ENCODE measurements at places on chromosomes 1 and 21.

GRCh38 chr1:202861420-202862132, 27.4 kb downstream of the RABIF start:
- DNase-seq = no peak

- DNase-seq = no peak
These were observed 148.7 kb upstream of the DNAH14 start for GRCh38 chr1:224780736-224781135.

DNA sequence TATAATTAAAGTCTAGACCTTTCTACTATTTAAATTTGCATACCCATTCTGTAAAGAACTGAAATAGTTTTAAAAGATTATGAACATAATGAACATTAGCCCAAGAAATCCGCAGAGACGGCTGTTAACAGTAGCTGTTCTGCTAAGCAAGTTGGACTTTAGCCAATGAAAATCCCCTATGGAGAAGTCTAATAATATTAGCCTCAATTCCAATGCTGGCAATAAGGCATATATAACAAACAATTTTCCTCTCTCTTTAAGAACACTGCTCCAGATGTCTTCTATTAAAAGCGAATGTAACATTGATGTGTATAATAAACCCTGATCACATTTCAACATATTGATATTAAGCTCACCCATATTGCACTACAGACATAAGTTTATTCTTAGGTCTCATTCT, 221.3 kb upstream of the KCTD3 start:
- DNase-seq = no peak

GRCh38 chr1:206816390-206817287, 44.3 kb upstream of the IL10 start:
- no peak for DNase-seq

DNA sequence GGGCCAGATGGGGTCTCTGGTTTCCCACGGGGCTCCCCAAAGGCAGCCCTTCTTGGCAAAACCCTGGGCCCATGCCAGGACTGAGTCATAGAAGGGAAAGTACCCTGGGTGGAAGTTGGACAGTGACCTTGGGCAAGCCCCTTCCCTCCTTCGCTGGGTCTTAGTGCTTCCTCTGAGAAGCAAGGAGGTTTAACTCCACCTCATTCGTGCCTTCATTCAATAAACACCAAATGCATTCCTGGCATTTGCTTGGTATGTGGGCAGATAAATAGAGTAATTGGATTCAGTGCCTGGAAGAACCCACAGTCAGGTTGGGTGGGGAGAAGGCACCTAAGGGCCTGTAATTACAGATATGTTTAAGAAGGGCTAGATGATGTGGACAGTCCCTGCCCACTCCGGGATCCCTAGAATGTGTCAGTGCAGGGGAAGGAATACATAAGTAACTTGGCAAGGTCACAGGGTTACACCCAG, 36.3 kb upstream of the CITED4 start:
- no peak for DNase-seq

- DNase-seq = no peak
These were observed 16.3 kb downstream of the CNIH3 start for GRCh38 chr1:224632381-224632871.

- no peak for DNase-seq
These were observed 15.6 kb upstream of the ETV3 start for GRCh38 chr1:157153746-157154145.

- DNase-seq = no peak
These were observed 10.6 kb upstream of the RUNX1 start for GRCh38 chr21:35059742-35060141.

- peak; percentile 63 for DNase-seq
These were observed 6.1 kb downstream of the TNFRSF25 start for GRCh38 chr1:6459850-6460265.

DNA sequence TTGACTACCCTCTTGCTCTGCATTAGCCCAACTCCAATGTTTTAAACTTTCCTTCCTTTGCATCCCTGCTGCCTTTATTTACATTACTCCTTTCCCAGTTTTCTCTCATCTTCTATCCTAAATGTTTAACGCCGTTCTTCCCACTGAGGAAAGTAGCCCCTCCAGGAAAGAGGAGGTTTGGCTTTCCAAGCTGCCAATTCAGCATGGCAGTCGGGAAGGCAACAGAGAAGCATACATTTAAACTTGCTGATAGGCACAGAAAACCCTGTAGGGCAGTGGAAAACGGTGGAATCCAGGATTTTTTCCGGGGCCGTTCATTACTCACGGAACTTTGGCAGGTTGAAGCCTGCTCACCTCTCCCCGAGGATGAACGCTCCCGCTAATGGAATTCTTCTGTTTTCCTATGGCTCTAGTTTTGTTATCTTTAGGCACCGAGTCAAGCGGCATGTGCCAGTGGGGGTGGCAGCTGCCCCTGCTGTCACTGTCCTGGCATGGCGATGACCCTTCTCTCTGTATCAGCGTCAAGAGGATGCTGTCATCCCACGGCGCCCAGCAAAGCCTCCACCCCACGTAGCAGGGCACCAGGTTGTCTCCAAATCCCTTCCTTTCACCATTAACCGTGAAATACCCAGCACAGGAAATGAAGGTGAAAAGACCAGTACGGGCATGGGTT, 48.3 kb downstream of the ZBTB18 start:
- no peak for DNase-seq

- DNase-seq = no peak
These were observed 865 bp downstream of the ATP5IF1 start for GRCh38 chr1:28236656-28237322.

DNA sequence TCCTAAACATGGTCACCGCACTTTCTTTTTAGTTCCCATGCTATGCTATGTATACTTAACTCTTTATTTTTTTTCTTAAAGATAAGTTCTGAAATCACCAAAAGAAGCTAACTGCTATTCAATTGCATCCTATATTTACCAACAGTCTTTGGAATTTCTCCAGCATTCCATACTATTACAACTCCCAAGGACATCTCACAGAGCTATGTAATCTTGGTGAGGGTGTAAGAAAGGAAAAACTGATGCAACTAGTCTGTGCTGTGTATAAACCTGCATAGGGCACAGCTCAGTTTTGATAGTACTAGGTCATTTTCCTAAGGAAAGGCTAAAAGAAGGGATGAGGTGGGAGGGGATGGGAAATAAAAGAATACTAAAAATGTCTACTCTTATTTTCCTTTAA, 78.0 kb downstream of the PTPN14 start:
- no peak for DNase-seq
